ELR (cell line): ENCODE measurements at places on chromosomes 2 and 18.

DNA sequence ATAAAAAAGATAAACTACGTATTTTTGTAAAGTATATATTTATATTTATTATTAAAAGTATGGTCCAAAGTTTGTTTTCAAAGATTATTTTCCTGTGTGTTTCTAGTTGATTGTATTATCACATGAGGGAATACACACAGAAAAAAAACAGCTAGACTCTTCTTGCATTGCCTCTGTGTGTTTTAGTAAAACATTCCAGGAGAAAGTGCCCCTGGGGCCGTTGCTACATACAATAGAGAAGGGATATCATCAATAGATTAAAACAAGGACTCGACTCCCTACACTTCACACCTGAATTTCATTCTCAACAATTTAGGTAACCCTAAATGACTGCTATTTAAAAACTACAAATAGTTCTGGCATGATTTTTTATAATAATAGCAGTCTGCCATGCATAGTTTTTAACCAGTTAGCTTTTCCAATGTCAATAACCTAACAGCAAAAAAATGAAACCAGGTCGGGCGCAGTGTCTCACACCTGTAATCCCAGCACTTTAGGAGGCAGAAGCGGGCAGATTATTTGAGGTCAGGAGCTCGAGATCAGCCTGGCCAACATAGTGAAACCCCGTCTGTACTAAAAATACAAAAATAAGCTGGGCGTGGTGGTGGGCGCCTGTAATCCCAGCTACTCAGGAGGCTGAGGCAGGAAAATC is 171.3 kb downstream of the DNAH6 start:
- DNase-seq = no peak

- DNase-seq = peak; percentile 39
Measured at GRCh38 chr2:23566241-23567142, 181.5 kb downstream of the KLHL29 start.

DNA sequence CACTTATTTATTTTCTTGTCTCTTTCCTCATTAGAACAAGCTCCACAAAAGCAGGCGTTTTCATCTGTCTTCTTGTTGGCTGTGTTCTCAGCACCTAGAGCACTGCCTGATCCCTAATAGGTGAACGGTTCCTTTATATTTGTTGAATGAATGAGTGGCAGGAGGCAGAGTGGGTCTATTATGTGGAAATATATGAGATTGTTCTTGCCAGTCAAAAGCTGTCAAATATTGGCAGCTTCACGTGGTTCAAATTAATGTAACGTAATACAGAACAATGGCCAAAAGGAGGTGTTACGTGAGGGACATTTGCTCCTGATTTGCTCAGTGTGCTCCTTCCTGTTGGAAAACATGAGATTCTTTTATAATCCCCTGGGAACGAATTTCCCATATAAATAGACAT is 8.5 kb upstream of the ARHGAP25 start:
- DNase-seq = no peak

GRCh38 chr18:31973929-31974546 is 31.1 kb upstream of the TRAPPC8 start:
- peak; percentile 13 for DNase-seq

- DNase-seq = no peak
Measured at GRCh38 chr2:126863336-126864015, 35.2 kb upstream of the TEX51 start.

- DNase-seq = no peak
Measured at GRCh38 chr18:11868230-11868629, 17.0 kb downstream of the CHMP1B start.

GRCh38 chr2:32777714-32778113 is 149.9 kb downstream of the TTC27 start:
- DNase-seq = no peak

DNA sequence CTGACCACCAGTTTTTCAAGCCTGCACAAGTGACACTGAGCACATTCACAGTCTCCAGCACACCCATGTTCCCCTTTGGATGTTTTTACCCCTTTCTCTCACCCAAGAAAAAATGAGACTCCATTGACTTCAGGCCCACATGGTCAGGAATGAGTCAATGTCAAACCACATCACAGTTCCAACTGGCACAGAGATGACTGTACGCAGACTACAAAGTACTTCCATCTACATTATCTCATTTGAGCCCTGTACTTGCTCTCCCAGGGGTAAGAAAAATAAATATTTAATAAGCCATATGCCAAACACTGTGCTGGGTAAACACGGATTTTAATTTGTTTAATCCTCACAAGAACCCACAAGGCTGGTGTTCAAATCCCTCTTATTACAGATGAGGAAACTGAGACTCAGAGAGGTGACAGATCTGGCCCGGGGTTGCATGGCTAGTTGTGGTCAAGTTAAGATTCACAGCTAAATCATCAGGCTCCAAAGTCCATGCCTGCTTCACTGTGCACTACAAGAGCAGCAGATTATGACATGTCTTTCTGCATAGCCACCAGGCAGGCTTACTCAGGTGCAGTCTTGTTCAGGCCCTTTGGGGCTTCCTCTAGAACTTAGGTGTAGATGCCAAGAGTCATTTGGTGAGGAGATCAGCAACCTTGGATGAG is 106.1 kb downstream of the TXNL1 start:
- no peak for DNase-seq

DNA sequence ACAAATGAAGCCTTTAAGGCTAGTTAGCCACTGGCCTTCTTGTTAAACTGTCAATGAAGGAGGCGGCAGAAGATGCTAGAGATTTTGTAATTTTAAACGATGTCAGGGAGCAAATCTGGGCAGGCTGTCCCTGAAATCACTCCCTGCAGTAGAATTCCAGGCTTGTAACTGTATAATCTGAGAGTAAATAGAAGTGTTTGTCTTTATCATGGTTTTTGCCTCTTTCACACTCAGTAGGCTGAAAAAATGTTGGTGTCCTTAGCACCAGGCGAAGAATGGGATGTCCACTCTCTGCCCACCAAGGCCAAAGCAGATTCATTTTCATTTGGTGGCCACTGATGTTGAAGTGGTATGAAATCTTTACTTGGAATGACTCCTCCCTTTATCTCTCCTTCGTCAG is 136.9 kb upstream of the THSD7B start:
- no peak for DNase-seq

- no peak for DNase-seq
Measured at GRCh38 chr2:74328074-74328473, 15.1 kb downstream of the SLC4A5 start.

GRCh38 chr2:118031566-118031965 is 17.7 kb upstream of the CCDC93 start:
- DNase-seq = no peak

DNA sequence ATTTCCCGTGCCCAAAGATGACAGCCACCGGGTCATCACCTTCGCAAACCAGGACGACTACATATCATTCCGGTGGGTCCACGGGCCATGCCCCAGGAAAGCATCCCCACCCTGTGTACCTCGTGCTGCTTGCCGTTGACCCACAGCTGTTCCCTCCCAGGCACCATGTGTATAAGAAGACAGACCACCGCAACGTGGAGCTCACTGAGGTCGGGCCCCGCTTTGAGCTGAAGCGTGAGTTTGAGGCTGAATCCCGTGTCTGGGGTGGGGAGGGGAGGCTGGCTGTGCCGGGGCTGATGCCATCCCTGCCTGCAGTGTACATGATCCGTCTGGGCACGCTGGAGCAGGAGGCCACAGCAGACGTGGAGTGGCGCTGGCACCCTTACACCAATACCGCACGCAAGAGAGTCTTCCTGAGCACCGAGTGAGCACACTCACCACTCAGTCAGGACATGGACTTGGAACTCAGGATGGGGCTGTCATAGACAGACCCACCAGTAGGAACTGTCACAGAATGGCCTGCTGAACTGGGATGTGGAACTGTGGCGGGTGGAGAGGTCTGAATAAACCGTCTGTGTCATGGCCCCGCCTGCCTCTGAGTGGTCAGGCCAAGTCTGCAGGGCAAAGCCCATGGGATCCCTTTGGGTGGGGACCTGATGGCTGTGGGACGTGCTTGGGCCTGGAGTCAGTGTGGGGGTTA is 3.5 kb downstream of the IMP4 start:
- DNase-seq = no peak

DNA sequence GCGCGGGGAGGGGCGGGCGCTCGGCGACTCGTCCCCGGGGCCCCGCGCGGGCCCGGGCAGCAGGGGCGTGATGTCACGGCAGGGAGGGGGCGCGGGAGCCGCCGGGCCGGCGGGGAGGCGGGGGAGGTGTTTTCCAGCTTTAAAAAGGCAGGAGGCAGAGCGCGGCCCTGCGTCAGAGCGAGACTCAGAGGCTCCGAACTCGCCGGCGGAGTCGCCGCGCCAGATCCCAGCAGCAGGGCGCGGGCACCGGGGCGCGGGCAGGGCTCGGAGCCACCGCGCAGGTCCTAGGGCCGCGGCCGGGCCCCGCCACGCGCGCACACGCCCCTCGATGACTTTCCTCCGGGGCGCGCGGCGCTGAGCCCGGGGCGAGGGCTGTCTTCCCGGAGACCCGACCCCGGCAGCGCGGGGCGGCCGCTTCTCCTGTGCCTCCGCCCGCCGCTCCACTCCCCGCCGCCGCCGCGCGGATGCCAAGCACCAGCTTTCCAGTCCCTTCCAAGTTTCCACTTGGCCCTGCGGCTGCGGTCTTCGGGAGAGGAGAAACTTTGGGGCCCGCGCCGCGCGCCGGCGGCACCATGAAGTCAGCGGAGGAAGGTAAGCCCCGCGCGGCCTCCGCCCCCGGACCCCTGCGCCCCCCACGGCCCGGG is at the start of gene NFATC1:
TSS of gene NFATC1 (plus strand) at position 170 of the 644 bp plus-strand sequence. CDS start at position 465, 295 bp downstream.
- DNase-seq = peak; percentile 40

- peak; percentile 72 for DNase-seq
Measured at GRCh38 chr2:144996225-144996795, 476.4 kb upstream of the ZEB2 start.

DNA sequence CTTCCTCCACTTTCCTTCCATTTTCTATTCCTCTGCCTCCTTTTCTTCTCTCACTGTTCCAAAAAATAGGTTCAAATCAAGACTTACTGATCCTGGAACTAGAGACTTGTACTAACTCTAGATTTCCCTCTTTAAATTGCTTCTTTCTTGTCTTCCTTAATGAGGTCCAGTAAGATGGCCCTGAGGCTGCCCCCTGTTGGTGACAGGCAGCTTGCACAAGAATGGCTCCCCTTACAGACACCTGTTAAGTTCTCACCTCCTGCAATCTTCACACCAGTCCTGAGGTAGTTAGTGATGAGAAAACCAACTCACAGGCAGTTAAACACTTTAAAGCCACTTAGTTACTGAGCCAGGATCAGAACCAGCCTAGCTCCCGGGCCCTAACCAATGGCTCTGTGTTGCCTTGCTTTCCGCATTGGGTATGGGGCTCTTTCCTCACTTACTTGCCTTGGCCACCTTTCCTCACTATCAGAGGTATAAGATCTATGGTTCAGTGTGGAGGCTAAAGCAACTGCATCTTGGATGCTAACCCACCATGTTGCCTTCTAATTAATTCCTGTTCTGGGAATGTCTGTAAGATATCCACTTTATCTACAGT is 130.6 kb downstream of the AKAIN1 start:
- DNase-seq = no peak

DNA sequence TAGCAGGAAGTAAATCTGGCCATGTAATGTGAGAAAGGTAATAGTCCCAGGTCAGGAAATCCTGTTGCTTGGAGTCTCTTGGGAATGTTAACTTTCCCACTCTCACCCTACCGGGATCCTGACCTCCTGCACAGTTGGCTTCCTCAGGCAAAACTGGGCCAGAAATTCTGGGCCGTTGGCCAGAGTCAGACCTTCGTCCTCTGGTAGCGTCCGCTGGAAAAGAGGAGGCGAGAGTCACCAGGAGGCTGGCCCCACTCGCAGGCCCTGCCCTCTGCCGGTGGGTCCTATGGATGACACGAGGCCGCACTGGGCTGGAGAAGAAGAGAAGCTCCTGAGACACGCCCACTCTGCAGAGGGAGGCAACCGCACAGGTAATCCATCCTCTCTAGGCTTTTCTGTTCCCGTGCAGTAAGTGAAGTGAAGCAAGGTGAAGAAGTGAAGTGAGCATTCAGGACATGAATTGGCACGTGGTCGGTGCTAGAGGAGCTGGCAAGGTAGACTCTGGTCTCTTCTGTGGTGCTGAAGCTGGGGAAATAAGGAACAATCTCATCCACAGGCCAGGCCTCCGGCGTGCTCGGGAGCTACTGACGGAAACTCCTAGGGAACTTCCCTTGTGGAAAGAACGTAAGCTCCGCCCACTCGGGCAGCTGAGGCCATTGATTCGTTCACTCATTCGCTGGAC is 182.7 kb upstream of the GLI2 start:
- DNase-seq = peak; percentile 32

DNA sequence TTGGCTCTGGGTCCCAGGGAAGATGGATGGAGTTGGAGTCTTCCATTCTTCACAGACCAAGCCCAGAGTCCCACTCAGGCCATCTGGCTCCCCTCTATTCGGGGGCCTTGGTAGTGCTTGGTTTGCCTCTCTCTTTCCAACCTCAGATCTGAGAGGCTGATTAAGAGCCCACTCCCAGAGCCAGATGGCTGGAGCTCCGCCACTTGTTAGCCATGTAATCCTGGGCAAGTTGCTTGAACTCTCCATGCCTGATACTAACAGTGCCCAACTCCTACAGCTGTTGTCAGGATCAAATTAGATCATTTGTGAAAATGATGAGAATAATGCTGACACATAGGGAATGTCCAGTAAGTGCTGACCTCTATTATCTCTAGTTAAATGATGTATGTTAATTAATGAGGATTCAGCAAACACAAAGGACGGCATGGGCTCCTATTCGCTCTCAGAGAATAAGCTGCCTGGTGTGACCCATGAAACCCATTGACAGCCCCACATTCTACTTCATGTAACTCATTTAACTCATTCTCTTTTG is 46.6 kb upstream of the SLC14A1 start:
- DNase-seq = no peak

DNA sequence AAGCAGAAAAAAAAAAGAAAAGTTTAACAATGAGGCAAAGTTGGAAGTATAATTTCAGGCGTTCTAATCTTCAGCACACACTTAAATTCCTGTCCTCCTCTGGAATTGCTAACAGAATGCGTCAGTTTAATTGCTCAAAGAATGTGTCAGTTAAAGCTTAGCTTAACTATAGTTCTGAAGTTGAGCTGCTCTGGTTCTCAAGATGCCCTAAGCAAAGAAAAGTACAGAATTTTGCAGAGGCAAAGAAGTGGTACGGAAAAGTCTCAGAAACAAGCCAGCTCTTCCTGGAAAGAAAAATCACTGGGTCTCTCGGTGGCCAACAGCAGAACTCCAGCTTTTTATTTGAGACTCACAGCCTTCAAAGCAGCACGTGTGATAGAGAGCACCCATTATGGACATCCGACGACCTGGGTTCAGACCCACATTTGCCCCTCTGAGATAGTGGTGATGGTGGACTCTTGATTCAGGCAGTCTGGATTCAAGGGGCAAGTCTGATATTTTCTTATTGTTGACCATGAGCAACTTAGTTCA is 22.2 kb upstream of the MYO3B start:
- DNase-seq = peak; percentile 30

GRCh38 chr18:55227771-55228170 is 268.5 kb upstream of the CCDC68 start:
- no peak for DNase-seq

DNA sequence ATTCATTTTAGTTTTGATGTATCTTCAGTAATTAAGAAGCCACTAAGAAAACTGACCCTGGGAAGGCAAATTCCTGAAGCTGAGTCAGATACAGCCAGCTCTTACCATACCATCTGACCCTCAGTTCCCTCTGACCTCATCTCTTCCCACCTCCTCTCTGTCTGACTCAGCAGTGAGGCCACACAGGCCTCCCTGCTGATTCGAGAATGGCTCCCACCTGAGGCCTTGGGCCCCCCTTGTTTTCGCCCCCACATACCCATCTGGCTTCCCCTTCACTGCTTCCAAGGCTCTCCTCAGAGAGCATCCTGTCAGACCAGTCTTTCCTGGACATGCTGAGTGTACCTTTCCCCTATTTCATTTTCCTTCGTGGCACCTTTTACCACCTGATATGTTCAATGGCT is 71.0 kb upstream of the CYP1B1 start:
- peak; percentile 97 for DNase-seq
